Stimulated activated CD4-positive, alpha-beta T cell treated with anti-CD3 and anti-CD28 coated beads, Interleukin-1b, Interleukin-23, amount 100 ng/mL, for 1 hour (primary cell): ENCODE measurements at places on chromosomes 7 and 10.

DNA sequence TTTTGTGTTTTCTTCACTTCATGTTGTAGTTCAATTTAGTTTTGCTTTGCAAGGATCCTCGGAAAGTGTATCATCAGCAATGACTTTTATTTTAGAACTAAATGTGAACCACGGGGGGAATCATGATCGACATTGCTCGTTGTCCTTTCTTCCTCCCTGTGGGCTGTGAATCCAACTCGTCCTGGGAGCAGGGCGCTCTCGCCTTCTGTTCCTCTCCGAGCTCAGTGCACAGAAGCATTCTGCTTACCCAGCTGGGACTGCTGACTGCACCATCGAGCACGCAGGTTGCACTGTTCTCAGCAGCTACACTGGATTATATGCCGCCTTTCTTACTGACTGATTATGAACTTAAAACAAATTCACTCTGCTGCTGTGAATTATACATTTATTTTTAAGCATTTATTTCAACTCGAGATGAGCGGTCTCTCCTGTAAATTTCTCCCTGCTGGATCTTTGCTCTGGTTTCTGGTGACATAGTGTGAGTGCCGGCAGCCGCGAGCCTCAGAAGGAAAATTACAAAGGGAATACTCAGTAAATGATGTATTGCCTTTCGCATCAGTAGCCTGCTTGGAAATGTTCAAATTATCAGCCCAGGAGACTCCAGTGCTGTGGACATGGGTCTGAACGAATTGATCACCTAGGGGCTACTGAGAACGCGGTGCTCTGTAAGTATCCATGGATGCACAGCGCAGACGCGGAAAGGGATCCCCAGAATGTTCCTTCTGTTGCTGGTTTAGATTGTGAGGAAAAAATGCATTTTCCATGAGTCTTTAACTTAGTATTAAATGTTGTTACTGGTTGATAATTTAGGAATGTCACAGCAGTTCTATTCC is 92.6 kb downstream of the PTPRE start:
- DNase-seq = no peak

- no peak for DNase-seq
Observed at GRCh38 chr10:79123547-79123963, 54.8 kb downstream of the ZMIZ1 start.

GRCh38 chr10:104255311-104255981 is 754 bp downstream of the GSTO1 start:
- no peak for DNase-seq

- no peak for DNase-seq
Observed at GRCh38 chr7:42350801-42351200, 113.8 kb upstream of the GLI3 start.

DNA sequence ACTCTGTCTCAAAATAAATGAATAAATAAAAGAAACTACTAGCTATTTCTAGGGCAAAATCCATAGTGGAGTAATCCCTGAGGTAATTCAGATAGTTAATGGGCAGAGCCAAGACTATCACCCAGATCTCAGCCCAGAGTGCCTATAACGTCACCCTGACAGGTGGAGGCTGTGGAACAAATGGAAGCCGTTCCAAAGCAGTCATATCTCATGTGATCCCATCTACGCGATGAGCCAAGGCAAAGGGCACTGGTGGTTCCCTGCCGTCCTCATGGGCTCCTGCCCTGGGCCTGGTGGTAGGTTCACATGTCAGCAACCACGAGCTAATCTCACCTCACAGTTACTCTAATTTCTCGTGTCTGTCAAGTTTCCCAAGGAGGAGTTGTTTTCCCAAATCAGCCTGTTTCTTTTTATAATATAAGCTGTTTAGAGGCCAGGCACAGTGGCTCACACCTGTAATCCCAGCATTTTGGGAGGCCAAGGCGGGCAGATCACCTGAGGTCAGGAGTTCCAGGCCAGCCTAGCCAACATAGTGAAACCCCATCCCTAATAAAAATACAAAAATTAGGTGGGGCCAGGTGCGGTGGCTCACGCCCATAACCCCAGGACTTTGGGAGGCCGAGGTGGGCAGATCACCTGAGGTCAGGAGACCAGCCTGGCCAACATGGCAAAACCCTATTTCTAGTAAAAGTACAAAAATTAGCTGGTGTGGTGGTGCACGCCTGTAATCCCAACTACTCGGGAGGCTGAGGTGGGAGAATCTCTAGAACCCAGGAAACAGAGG is 22.5 kb upstream of the ASCC1 start:
- no peak for DNase-seq

DNA sequence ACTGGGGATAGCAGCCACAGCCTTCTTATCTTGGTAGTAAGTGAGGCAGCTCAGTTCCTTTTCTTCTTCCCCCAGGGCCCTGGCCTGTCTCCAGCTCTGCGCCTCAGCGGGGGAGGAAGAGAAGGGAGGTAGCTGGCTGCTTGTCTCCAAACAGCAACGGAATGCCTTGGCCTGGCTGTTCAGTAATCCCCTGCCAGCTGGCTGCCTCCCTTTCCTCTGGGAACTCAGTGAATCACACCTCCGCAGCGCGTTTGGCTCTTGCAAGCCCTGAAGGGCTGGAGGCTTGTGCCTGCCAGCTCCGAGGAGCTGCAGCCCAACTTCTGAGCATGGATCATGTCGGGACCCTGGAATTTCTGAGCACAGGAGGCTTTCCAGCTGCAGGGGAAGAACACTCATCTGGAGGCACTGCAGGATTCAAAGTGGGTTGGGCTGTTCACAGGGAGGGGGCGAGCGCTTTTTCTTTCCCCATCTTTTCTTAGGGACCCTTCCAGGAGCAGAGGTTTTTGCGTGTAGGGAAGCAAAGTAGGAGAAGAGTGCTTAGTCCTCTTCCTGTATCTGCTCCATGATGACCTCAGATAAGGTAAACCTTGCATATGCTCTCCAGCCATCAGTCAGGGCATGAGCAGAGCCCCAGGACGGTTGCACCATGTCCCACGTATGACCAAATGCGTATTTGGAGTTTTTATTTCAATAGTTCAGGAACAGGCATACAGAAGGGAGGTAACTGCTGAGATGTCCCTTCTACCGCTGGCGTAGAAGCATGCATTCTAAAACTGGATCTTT is 253.2 kb upstream of the INHBA start:
- DNase-seq = no peak

DNA sequence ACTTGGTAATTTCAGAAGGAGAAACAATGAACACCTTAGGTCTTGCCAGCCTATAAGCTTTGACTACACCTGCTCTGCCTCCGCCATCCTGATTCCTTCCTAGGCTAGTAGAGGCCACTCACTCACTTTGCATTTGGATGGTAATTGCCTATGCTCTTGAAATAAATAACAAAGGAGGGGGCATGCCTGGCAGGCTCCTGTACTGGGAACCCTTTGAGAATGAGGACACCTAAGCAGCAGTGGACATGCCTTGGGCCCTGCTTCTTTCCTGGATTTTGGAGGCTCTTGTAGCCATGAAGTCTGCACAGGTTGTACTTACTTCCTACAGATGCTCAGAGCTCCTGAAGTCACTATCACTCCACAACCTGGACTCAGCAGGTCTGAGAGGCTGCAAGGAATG is 65.8 kb downstream of the BLNK start:
- DNase-seq = no peak

GRCh38 chr7:149202831-149203231 is 7.5 kb downstream of the ZNF282 start:
- DNase-seq = no peak

GRCh38 chr7:47725031-47725780 is 143.3 kb upstream of the TNS3 start:
- no peak for DNase-seq

DNA sequence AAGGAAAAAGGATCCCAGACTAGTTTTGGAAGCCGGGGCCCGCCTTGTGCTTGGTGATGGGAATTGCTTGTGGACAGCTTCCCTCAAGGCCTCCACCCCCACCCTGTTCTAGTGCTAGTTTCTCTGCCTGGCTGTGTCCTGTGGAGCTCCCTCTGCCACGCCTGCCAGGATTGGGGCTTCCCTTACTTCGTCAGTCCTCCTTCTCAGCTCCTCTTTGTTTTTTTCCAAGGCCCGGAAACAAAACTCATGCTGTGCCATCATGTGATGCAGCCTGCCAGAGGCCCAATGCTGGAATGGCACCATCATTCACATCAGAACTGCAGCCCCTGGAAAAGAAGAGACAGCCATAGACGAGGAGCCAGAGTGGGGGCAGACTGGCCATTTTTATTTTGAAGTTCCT is 11.2 kb downstream of the YKT6 start:
- DNase-seq = no peak

DNA sequence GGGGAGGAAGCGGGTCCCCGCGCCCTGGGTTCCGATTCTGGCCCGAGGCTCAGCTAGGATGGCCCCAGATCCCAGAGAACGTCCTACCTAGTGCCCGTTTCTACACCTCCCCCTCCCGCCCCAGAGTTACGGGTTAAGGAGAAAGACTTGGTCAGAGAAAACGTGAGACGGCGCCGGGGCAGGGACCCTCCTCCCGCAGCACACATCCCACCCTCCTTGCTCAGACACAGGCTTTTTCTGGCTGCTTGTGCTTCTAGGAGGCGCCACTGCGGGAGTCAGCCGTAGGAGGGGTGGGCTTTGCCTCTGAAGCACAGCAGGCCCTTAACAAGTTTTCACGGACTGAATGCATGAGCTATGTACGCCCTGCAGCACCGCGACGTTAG is 104.9 kb upstream of the LEP start:
- no peak for DNase-seq

DNA sequence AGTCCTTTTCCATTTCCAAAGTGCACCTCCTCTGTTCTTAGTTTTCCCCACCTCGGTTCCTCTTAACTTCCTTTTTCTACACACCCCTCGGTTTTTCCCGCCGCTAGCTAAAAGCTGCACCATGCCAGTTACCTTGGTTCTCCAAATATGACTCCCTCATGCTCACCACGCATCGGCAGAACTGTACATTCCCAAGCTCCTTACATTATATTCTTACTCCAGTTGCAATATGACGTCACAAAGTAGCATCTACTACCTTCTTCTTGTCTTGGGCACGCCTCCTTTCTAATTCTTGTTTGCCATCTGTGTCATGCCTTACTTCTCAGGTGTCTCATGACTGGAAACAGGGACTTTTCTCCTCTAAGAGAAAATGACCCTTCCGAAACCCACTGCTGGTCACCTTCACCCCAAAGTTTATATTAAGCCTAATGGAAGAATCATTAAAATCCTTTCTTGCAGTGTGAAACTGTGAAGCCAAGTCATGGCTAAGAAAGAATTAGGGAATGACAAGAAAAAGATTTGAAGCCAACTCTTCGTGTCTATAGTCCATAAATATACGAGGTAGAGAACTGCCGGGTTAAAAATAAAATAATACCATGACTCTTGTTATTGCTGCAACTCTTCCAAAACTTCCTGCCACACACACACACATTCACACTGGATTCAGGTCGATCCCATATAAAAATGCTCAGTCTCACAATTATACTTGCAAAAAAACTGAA is 1.7 kb downstream of the ESYT2 start:
- no peak for DNase-seq

DNA sequence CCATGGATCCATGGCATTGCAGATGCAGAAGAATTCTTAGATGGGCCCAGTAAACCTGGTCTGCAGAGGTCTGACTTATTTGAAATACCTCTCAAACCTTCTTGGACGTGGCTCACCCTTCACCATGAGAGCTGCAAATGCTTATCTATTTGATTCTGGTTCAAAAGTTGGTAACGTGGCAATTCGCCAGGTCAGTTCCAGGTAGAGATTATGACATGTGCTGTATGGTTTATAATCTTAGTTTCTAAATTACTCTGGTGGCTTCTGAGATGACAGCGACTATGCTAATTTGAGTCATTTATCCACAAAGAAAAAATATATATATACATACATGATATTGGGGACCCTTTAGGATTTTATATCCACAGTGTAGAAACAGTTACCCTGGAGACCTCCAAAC is 68.8 kb downstream of the NRP1 start:
- DNase-seq = no peak

DNA sequence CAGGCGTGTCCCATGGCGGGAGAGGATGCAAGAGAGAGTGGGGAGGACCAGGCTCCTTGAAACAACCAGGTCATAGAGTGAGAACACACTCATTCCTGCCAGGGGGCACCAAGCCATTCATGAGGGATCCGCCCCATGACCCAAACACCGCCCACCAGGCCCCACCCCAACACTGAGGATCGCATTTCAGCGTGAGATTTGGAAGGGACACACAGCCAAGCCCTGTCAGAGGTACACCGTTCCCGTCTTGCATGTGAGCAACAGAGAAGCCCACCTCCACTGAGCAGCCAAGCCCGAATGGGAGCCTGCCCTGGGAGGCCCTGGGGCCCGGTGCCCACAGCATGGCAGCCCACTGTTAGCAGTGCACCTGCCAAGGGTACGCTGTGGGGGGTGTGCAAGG is 7.9 kb upstream of the ARPC1B start:
- no peak for DNase-seq

DNA sequence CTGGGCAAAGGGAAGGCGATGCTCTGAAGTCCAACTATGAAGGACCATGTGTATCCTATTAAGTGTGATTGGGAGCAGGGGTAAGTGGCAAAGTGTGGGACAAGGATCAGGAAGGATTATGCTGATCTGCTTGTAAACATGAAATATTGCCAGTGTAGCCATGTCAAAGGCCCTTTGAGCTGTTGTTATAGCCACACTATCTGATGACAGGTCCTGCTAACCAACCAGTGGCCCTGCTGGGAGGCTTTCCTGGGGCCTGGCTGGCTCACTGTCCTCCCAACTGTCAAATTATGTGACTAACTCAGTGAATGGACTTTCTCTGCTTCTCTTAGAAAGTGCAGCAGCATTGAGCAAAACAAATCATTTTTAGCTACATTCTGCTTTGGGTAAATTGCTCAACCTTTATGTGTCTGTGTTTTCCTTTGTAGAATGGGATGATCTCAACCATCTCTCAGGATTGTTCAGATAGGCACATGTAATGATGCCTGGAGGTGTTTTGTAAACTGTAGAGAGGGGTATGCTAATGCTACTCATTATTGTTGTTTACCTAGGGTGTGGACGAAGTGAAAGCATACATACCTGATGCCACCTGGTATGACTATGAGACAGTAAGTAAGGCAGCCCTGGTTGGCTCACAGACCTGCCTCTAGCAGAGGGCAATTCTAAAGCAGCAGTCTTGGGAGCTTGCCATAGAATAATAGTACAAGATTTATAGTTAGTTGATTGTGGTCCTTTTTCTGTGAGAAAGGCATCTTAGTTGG is 47.4 kb downstream of the MGAM2 start:
- DNase-seq = no peak
